ENCODE measurements at places on chromosomes 7 and 10.
A peak's percentile ranks its signal among the peaks of the same experiment; 100 is the strongest.

DNA sequence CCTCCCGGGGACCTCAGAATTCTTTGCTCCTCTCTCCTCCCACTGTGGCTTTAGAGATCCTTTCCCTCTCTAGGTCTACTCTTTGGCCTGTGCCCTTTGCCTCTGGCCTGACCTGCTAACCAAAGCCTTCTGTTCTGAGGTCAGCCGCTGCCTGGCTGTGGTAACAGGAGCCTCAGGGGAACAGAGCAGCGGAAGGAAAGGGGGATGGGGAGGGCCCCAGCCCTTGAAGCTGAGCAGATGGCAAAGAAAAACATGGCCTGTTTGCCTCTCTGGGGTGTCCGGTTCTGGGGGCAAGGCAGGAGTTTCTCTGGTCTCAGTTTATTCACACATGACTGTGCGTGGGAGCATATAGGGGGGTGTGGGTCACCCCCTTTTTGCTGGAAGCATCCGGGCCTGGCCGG, 28.2 kb downstream of the COL26A1 start:
- DNase-seq: peak; percentile 1

DNA sequence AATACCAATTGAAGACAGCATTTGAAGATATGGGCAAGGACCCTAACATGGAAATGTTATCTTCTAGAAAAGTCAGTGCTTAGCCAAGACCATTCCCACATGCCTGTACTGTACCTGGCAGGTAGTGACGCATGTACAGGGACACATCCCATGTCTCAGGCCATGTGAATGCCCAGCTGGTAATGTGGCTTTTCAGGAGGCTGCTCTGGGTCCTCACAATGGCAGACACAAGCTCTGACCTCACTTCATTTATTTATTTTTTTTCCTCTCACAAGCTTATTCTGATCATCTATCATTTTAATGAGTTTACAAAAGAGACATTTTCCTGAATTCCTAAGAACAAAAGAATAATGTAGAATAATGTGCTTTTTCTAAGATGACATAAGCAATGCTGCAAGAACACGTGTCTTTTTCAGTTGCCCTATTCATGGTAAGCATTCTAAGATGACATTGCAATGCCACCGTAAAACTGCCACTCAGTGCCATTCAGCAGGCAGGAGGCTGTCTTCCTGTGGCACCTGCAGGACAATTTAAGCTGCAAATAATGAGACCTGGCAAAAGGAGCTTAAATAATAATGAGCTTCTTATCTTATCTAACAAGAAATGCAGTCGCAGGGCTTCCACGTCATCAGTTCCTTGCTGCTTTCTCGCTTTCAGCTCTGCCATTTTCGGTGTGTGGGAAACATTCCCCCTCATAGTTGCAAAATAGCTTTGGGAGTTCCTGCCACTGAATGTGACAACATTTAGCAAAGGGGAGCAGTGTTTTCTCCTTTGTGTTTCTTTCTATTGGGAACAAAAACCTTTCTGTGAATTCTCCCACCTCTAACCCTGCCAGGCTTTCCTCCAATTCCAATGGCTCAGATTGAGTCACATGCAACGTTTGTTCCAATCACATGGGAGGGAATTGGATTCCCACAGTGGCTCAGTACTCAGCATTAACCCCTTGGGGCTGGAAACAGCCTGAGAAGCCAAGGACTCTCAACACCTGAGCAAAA, 113.0 kb downstream of the SEC23IP start:
- no peak for DNase-seq

DNA sequence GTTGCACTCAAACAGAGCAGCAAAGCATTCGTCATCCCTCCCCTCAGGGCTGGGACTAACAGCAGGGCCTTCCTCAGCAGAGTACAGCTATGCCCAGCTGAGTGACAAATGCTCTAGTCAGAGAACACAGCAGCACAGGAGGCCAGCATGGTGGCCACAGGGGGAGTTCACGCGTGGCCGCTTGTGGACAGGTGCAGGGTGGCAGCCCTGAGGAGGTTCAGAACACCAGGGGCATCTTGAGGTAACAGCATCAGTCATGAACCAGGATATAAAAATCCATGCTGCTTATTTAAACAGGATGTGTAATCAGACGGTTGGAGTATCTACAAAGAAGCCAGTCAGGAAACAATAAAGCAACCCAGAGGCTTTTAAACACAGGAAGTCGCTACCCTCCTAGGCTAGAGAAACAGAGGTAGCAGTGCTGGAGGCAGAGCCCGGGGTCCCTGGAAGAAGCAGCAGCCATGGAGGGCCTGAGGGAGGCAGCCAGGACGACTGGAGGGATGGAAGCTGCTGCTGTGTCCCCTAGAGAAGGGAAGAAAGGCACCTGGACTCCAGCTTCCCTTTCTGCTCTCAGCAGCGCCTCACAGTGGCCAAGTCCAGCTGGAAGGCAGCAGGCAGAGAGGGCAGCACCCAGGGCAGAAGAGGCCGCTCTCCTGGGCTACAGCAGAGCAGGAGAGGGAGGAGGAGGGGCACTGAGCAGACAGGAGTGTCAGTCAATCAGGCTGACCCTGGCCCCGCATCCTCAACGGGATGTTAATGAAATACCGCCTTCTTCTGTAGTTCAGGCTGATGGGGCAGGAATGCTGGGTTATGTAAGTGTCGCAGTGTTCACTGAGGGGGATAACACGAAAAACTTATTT, 70.8 kb upstream of the UCN3 start:
- DNase-seq: no peak

DNA sequence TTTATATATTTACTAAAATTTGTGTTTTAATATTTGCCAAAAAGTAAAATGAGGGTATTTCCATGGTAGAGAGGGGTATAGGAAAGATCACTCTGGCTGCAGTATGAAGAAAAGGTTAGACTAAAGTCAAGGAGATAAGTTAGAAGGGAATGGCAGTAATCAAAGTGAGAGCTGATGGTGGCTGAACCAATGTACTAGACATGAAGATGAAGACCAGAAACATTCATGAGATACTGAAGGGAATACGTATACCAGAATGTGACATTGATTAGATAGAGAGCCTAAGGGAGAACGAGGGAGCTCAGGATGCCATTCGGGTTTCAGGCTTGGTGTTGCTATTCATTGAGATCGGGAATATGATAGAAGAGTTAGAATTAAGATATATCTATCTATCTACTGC, 7.8 kb downstream of the ZNF713 start:
- no peak for DNase-seq

- DNase-seq: no peak
Measured at GRCh38 chr10:62475551-62475950, 101.4 kb downstream of the ZNF365 start.

DNA sequence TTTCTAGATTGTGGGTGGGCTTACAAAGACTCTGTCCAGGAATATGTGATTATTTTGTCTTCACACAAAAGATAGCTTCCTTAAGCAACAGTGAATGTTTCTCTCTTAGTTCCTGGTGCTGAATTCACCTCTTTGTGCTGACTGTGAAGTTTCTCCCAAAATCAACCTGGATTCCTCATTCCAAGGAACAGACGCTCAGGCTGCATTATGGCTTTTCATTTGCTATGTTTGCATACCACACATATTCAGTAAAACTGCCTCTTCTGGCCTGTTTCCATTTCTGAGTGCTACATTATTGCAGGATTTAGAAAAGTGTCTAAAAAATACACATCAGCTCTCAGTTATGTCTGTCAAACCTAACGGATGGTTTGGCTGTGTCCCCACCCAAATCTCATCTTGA, 21.5 kb downstream of the MACROH2A2 start:
- DNase-seq: no peak

DNA sequence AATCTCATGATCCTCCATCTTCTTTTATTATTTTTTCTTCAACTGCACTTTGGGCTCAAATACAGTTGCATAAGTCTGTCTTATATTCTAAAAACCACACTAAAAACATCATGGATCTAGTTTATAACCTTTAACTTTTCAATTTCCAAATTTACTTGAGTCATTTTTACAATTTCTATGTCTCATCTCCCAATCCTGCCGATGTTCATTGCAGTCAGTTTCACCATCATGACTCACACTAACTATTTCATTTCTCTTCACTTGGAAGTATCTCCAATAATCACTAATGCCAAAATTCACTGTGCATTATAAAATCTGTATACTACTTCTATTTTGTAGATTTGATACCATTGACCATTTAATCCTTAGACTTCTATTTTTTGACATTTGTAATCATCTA, 806.9 kb upstream of the SORCS1 start:
- no peak for DNase-seq

DNA sequence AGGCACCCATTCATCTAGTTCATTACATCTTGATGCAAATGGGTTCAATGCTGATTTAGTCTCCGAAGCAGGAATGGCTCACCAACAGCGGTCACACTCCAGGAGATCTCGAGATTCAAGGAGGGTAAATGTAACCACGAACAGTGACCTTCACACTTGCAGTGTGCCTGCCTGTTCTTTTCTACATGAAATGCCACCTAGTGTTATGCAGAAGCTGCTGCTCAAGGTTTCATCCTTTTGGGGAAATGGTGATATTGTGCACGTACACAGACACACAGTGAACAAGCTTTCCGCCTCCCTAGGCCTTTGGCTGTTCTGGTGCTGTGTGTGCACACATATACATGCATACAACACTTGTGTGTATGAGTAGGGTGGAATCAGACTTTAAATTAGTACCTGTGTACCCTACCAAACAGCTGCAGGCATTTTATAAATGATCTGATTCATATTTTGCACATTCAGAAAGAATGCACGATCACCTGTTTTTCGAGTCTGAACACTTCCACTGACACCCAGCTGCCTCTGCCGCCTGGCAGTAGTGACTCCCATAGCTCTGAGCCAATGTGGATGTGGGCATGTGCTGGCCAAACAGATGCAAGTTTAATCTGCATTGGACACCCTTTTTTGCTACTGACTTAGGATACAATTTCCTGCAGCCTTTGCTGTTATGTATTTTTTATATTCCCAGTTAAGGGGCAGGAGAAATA, 100.5 kb downstream of the TACC2 start:
- DNase-seq: no peak

- no peak for DNase-seq
Measured at GRCh38 chr10:109418795-109419194, 504.5 kb downstream of the XPNPEP1 start.

DNA sequence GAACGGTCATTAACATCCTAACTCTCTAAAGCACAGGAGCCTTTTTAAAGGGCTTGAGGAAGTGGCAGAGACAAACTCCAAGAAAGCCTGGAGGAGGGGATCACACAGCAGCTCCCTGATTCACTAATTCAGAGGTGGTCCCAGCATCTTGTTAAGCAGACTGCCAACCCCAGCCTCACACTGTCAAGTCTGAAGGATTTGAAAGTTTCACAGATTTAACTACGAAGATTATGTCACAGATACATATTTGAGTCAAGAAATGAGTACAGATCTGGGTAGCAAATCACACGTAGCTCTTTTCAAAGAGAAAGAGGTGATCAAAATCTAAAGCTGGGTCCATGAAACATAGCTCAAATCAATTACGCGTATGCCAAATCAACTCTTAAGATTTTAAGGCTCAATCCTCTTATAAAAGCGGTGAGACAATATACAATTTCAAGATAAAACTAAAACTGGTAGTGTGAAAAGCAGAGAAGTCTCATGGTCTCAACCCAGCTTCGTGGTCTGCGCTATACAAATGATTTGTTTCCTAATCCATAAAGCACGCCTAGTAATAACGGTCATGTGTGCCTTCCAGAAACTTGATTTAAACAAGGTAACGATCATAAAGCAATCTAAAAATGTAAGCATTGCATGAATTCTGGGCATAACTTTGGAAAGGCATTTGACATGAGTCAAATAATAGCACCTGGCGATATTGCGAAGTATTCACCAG, 229.9 kb upstream of the MKLN1 start:
- no peak for DNase-seq

DNA sequence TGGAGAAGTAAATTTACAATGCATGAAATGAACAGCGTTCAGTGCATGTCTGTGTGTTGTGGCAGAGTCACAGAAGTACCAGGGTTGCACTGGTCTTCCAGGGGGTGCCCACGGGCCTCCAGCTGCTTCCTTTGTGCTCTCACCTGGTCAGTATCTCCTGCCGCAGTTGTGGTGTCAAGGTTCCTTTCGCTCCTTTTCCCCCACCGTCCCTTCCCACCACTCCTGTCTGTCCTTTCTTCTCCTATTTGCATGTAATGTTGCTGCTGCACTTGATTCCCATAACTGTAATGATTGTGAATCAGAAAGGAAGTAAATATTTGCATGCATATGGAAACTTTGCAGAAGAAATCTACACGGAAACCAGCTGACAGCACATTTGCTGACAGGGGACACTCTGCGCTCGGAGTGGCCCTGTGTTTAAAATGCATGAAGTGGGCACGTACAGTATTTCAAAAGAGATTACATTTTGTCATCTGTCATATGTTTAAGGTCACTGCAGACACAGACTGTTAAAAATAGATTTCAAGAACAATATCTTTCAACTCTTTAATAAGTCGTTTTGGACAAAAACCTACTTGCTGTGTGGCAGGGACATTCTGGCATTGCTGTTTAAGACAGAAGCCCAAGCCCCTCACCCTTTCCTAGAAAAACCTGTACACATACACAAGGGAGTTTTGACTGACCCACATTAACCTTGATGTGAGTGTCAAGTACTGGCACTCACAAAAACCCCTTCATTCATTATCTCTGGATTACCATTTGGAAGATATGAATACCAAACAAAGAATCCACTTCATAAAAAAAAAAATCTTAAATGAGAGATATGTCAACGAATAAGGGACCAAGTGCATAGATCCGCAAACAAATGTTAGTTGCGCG, 336.7 kb upstream of the KLF6 start:
- DNase-seq: no peak

DNA sequence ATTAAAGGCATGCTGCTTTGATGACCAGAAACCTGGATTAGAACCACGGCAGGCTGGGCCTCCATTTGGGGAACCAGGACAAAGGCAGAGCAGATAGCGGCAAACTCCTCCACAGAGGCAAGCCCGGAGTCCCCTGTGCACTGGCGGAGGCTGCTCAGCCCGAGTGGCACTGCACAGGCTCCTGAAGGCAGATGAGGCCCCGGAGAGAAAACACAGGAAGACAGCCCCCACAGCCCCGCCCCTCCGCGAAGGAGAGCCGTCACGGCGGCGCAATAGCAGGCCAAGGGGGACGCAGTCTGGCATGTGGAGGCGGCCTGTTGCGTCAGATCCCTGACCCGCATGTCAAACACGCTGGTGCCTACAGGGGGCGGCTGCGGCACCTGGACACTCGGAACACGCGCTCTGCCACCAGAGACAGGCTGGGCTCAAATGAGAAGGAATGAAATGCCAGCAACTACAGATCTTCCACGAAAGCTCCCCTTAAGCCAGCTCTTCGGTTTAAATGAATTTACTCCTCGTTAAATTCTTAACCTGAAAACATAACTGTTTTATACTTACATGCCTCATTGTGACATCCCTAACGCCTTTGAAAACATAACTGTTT, 128.5 kb downstream of the MAD1L1 start:
- DNase-seq: peak; percentile 48

All from stimulated activated CD8-positive, alpha-beta memory T cell treated with anti-CD3 and anti-CD28 coated beads, Interleukin-2, amount 100 ng/mL, for 1 hour (primary cell).